LHCN-M2 (cell line): ENCODE measurements at places on chromosomes 7 and 10. TPM values are rescaled to one million over a fixed set of nuclear protein-coding genes. Genes with fewer than 3 reads are reported as not detected.

The PTN gene
- 5.7 and 6.7 TPM in 2 replicates for total RNA-seq

The HMX3 gene
- not detected in 2 replicates for total RNA-seq

The ASAH2 gene
- 0.51 and 0.80 TPM in 2 replicates for total RNA-seq

The TLX1 gene
- total RNA-seq, result not detected in 2 replicates

The AQP1 gene
- total RNA-seq, result 0.13 and 0.23 TPM in 2 replicates

The CDHR1 gene
- not detected in 2 replicates for total RNA-seq

The IFIT1B gene
- not detected in 2 replicates for total RNA-seq

The OR2F2 gene
- not detected in 2 replicates for total RNA-seq

The ZNF786 gene
- total RNA-seq, result 6.3 TPM in 2 replicates

The H2BK1 gene
- total RNA-seq, result not detected in 2 replicates

The LHPP gene
- 11.9 and 13.2 TPM in 2 replicates for total RNA-seq

The TMEM140 gene
- total RNA-seq, result 3.4 and 5.0 TPM in 2 replicates

The AGAP9 gene
- 2.2 and 2.3 TPM in 2 replicates for total RNA-seq

The NUDT13 gene
- total RNA-seq, result 2.9 TPM in 2 replicates

The CLDN12 gene
- total RNA-seq, result 31.2 and 35.9 TPM in 2 replicates

The GARIN1A gene
- total RNA-seq, result 0.63 and 0.90 TPM in 2 replicates

The RSPH10B2 gene
- total RNA-seq, result not detected in 2 replicates

The PROSER2 gene
- 6.9 and 7.4 TPM in 2 replicates for total RNA-seq

The ADAMTS14 gene
- total RNA-seq, result 2.4 and 2.7 TPM in 2 replicates

The BTBD16 gene
- not detected in 2 replicates for total RNA-seq

The SLC26A3 gene
- total RNA-seq, result not detected in 2 replicates

The SRRM3 gene
- 0.40 and 1.3 TPM in 2 replicates for total RNA-seq

The POM121C gene
- 12.2 and 16.6 TPM in 2 replicates for total RNA-seq

The BICC1 gene
- 17.3 and 20.7 TPM in 2 replicates for total RNA-seq

The CTNNA3 gene
- 0.06 and 0.19 TPM in 2 replicates for total RNA-seq

The SCIN gene
- 0.40 and 1.0 TPM in 2 replicates for total RNA-seq

The GHRHR gene
- not detected in 2 replicates for total RNA-seq

The CHST15 gene
- total RNA-seq, result 27.1 and 40.2 TPM in 2 replicates

The CALHM3 gene
- not detected in 2 replicates for total RNA-seq

The MACC1 gene
- total RNA-seq, result 0.06 and 0.11 TPM in 2 replicates

The OPN1SW gene
- 1.7 and 2.1 TPM in 2 replicates for total RNA-seq

The SKIDA1 gene
- total RNA-seq, result 0.13 and 0.63 TPM in 2 replicates

The SLC29A3 gene
- 1.0 and 1.8 TPM in 2 replicates for total RNA-seq

The ALKBH4 gene
- 20.4 and 25.5 TPM in 2 replicates for total RNA-seq

The PDK4 gene
- 0.45 and 0.46 TPM in 2 replicates for total RNA-seq

The TFEC gene
- not detected in 2 replicates for total RNA-seq

The TMEM176A gene
- not detected in 2 replicates for total RNA-seq

The CALCR gene
- total RNA-seq, result not detected in 2 replicates
